ENCODE measurements at places on chromosomes 6 and 20.

DNA sequence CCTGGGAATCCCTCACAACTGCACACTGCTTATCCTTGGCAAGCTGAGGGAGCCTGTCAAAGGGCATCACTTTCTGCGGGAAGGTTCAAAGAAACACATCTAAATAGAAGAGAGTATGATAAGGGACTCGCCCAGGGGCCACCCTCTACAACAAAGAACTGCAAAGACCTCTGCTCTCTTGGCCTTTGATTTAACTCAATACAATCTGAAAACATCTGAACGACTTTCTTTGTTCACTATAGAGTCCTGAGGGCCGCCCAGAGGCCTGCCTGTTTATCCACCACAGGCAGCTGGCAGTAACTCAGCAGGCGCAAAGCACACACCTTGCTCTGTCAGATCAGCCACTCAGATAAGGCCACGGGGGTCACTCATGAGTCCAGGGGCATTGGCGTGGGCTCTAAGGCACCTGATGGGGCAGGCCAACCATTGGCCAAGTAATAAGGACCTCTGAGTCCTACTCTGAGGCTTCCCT, 139.3 kb downstream of the UNC5CL start:
- DNase-seq: no peak

- no peak for DNase-seq
Measured at GRCh38 chr6:116175344-116175743, 49.4 kb upstream of the COL10A1 start.

- no peak for DNase-seq
Measured at GRCh38 chr20:38730167-38730988, 6.1 kb downstream of the SLC32A1 start.

DNA sequence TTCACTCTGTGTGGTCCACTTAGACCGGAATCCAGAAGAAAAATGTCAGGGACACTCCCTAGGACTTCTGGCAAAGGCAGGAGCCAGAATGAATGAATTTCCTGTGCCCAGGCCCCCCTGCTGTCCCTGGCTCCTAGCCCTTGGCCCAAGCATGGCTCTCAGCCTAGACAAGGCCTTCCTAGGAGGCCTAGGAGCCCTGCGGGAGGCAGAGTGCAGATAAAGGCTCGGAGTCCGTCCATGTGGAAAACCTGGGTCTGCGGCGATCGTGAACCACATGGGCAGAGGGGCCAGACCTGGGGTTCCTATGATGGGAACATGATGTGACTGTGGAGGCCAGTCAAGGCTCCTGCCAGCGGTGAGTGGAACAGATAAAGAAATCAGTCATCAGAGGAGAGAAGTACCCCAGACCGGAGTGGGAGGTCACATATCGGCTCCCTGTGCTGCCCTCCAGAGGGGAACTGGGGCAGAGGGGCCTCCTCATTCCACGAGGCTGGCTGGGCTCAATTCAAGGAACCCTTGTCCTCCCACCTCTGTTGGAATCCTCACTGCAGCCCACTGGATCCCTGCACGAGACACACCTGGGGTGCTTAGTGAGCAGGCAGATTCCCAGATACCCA, 5.9 kb upstream of the VSTM2L start:
- DNase-seq: no peak

- no peak for DNase-seq
Measured at GRCh38 chr6:71706523-71706922, 179.8 kb upstream of the RIMS1 start.

GRCh38 chr6:88890860-88891845, 72.3 kb downstream of the RNGTT start:
- DNase-seq: no peak

GRCh38 chr6:111618407-111618806, 12.7 kb upstream of the TRAF3IP2 start:
- no peak for DNase-seq

DNA sequence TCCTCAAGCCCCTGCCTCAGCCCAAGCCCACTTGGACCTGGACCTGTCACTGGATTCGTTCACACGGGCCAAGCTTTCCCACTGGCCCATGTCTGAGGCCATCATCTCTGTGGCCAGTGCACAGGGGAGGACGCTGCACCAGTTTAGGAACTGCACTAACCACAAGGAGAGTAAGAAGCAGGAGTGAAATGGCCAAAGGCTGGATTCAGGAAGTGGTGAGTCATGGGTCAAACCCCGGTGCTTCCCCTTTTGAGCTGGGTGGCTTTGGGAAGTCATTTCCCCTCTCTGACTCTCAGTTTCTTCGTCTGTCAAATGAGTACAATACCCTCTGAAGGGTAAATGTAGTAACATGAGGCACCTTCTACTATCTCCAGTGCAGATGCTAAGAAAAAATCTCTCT, 87.9 kb downstream of the CD40 start:
- no peak for DNase-seq

- no peak for DNase-seq
Measured at GRCh38 chr6:13277231-13277630, 51.1 kb downstream of the TBC1D7 start.

GRCh38 chr20:56200456-56200855, 48.1 kb upstream of the MC3R start:
- DNase-seq: no peak

GRCh38 chr20:53175135-53175780, 203.1 kb downstream of the TSHZ2 start:
- DNase-seq: no peak

GRCh38 chr6:14597090-14597489, 479.5 kb downstream of the CD83 start:
- no peak for DNase-seq

- DNase-seq: no peak
Measured at GRCh38 chr20:18511571-18511970, 3.8 kb downstream of the SEC23B start.

DNA sequence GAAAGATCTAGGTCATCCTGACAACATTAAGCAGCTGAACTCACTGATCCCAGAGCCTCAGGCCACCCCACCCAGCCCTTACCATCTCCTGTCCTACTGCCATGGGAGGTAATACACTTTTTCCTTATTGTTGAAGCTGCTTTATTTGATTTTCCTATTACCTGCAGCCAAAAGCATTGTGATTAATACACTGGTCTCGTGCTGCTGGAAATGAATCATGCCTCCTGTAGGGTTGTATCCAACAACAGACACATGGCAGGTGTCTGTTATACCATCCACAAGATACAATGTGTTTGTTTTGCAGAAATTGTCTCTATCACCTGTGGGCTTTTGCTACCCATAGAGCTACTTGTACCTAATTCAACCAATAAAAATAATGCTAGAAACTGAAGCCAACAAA, 34.2 kb downstream of the MYLIP start:
- no peak for DNase-seq

DNA sequence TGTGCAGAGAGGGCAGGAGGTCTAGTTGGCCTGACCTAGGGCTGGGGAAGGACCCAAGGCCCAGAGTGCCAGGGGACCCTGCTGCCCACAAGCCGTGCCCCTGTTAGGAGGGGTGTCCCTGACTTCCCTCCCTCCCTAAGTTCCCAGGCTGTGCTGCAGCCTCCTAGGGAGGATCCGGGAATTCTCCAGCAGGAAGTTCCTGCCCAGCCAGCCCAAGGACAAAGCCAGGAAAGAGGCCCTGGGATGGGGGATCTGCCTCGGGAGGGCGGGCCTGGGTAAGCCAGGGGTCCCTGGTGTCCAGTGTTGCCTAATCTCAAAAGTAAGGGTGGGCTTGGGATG, 9.3 kb upstream of the BAK1 start:
- DNase-seq: no peak

DNA sequence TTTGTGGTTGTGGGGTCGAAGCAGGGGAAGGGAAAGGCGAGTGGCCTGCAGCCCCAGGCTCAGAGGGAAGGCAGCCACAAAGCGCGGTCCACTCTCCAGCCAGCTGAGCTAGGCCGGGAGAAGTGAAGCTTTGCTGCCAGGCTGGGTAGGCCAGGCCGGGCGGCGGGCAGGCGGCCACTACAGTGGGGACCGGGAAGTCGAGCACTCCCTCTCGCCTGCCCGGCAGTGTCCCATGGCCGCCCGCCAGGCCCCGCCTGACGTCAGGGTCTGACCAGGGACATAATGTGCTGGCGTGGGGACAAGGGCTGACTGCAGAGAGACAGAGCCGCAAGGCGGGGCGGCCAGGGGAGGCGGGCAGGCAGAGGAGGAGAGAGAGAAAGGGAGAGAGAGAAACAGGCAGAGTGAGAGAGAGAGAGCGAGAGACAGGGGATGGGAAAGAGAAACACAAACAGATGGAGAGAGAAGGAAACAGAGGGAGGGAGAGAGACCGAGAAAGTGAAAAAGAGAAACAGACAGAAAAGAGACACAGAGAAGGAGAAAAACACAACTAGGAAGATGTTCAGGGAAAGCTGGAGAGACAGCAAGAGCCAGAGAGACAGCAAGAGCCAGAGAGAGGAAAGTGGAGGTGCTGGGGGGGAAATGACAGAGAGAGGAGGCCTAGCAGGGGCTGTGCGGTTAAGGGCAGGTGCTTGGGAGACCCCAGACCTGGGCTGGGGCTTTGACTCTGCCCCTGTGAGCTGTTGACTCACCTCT, 94.5 kb upstream of the PTPN1 start:
- peak; percentile 99 for DNase-seq

- no peak for DNase-seq
Measured at GRCh38 chr6:36958775-36959554, 4.4 kb downstream of the PI16 start.

GRCh38 chr20:64236137-64237088, 19.1 kb upstream of the PCMTD2 start:
- DNase-seq: no peak

DNA sequence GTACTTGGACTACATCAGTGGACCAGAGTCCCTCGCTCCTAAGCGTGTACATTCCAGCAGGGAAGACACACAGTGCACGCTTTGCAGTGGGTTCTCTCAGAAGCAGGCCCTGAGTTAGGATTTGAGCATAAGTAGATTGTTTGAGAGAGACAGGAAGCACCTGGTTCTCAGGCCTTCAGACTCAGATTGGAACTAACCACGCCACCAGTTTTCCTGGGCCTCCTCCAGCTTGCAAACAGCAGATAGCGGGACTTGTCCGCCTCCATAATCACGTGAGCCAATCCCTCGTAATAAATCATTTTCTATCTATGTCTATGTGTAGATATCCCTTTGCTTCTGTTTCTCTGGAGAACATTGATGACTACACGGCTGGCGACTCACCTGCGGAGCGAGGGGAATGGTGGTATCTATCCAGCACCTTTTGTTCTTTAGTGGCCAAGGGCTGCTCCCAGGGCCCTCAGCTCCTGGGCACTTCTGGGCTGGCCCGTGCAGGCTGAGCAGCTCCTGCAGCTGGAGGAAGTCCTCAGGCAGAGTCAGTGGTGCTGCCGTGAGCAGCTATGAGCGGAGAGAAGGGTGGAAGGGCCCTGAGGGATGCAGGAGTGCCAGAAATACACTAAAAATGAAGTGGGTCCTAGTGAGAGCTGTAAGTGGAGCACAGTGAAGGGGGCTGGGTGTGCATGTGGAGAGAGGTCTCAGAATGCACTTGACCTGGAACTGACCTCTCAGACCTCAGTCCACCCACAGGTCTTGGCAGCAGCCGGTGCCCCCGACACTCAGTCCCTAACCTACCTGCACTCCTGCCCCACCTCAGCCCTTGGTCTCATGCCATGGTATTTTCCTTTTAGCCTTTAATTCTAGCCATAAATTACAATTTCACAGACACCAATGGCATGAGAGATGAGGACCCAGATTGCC, 76.9 kb downstream of the STK35 start:
- DNase-seq: peak; percentile 73

- DNase-seq: no peak
Measured at GRCh38 chr20:677957-678356, 2.4 kb upstream of the SCRT2 start.

DNA sequence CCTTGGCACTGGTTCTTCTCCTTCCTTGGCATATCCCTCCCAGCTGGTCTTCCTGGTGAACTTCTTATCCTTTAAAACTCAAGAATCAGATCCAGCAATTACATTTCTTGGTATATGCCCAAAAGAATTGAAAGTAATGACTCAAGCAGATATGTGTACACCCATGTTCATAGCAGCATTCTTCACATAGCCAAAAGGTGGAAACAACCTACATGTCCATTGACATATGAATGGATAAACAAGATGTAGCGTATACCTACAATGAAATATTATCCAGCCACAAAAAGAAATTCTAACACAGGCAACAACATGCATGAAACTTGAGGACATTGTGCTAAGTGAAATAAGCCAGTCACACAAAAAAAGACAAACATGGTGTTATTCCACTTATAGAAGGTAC, 103.7 kb upstream of the NT5E start:
- no peak for DNase-seq

DNA sequence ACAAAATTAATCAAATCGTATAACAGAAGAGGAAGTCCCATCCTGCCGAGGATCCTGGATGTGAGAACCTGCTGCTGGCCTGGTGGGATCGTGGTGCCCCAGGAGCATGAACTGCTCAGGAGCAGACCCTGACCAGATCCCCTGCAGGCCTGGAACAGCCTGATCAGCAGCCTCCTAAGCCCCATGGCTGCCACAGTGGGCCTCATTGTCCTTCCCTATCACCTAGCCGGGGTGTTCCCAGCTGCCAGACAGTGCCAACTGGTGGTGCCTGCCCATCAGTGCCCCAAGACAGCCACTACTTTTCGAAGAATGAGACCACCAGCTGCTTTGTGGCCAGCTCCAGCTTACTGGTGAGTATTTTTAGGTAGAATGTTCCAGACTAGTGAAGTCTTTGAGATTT, 19.6 kb upstream of the MAS1L start:
- no peak for DNase-seq

GRCh38 chr20:22796469-22797077, 212.2 kb upstream of the FOXA2 start:
- no peak for DNase-seq

DNA sequence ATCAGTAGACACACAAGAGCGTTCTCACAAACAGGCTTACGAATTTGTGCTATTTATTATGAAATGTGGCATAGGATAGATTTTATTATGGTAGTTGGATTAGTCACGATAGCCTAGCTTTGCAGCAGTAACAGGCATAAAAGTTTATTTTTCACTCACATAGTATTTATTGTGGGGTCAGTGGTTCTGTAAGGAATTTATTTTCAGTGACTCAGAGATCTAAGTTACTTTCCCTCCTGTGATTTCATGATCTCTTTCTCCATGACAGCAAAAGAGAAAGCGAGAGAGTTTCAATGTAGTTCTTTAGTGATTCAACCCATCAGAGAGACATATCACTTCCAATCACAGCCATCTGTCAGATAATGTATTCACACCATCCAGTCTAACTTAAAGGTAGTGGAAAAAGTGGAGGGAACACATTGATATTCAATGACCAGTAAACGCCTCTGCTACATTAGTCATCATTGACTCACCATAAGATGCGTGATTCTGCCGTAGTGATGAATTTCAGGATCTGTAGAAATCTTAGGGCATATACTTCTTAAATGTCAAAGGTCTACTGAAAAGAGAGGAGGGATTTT, 605.5 kb downstream of the HDGFL1 start:
- no peak for DNase-seq

- peak; percentile 62 for DNase-seq
Measured at GRCh38 chr6:46491628-46492547, 639 bp upstream of the RCAN2 start.

DNA sequence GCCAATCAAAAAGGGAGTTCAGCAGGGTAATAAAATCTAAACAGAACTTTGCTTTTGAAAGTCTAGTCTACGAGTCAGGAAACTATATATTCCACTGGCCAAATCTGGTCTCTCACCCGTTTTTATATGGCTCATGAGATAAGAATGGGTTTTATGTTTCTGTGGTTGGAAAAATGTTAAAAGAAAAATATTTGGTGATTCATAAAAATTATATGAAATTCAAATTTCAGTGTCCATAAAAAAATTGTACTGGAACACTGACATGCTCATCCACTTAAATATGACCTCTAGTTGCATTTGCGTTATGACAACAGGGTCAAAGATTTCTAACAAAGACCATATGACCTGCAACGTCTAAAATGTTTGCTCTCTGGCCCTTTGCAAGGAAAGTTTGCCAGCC, 22.3 kb upstream of the LAMP5 start:
- no peak for DNase-seq

GRCh38 chr6:53446151-53446550, 97.4 kb upstream of the ELOVL5 start:
- no peak for DNase-seq

Measured in suprapubic skin (tissue), 4 donors.